BE2C (cell line): ENCODE measurements at places on chromosomes 2 and 18.
A peak's percentile ranks its signal among the peaks of the same experiment; 100 is the strongest.

DNA sequence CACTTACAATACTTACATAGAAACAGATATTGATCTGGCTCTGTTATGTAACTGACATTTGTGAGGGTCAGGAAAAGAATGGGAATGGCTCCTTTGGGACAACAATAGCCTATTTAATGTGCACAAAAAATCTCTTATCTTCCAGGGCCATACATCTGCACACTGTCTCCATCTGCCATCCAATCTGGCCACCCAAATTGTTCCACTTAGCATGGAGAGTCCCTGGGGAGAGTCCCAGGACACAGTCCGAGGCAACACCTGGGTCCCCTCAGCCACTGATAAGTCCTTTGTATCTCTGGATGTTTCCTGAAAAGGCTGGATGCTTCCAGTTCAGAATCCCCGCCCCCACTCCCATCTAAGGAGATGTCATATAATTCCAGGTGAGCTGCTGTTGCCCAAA, 274.2 kb upstream of the NCKAP5 start:
- peak; percentile 48 for DNase-seq

DNA sequence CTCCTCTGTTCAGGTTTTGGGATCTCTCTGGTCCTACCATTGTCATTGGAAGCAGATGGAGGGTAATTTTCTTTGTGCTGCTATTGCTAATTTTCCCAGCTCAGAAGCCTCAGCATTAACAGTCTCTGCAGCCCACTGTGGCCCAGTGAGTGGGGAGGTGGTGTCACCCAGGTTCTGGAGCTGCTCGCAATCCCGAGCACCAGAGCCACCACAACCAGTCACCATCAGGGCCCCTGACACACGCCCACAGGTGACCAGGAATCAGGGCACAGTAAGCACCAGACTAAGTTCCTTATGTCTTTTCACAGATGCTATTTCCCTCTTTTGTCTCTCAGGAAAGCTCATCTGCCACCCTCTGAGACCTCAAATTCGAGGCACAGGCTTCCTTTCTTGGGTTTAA, 87.9 kb downstream of the SEPTIN10 start:
- no peak for DNase-seq

GRCh38 chr2:233189025-233189424, 62.4 kb upstream of the ATG16L1 start:
- no peak for DNase-seq

DNA sequence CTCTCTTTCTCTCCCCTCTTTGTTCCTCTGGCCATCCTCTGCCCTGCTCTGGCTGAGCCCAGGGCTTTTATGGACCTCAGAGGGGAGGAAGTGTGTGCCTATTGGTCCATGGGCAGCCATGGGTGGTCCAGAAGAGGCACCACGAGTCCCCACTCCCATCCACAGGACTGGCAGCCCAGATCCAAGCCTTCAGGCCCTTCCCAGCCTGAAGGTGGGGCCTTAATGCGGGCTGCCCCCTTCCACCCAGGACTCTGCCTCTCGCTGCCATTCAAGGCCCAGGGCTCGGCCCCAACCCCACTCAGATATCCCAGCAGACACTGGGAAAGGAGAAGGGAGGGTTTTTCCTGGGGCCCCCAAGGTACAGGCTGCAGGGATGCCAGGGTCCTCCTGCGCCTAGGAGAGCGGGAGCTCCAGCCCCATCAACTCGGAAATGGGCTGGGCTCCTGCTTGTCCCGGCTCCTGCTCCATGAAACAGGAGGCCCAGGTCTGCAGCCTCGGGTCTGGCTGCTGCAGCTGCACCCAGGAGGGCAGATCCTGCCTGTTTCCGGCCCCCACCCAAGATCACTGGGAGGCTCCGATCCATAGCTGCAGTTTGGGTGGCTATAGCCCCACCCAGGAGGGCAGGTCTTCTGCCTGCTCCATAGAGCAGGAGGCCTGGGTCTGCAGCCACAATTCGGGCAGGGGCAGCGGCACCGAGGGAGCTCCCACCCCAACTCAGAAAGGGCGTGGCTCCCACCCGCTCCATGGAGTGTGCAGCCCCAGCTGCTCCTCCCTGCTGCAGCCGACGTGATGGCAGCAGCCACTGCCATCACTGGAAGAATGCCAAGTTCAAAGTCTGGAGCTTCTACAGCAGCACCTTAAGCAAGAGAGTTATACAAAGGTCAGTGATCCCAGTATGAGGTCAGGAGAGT, 116.6 kb upstream of the RBBP8 start:
- peak; percentile 64 for DNase-seq

DNA sequence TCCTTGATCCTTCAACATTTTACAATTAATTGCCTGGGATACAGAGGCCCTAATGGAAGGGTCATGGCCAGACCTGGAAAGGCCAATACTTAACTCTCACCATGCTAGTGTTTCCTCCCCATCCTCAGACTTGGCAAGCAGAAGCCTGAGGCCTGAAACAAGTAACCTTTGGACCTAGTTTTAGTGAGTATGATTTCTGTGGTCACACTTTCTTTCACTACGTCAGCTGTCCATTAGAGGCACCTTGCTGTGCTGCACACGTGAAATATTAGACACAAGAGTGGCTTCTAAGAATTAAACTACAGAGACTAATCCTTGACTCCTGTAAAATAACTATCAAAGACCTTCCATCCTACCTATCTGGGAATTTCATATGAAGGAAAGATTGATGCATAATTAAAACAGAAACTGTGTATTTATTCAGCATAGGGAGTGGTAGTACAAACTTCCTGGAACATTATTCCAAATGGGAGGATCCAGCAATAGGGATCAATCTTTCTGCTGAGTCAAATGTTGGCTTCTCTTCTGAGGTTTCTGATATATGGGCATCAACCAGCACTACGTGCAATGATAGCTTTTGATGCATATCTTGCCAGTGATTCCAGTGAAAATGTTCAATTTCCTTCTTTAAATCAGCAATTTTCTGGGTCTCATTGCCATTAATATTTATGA, 249.7 kb downstream of the IKZF2 start:
- DNase-seq: no peak

GRCh38 chr2:54226260-54226659, 29.8 kb downstream of the TSPYL6 start:
- no peak for DNase-seq

DNA sequence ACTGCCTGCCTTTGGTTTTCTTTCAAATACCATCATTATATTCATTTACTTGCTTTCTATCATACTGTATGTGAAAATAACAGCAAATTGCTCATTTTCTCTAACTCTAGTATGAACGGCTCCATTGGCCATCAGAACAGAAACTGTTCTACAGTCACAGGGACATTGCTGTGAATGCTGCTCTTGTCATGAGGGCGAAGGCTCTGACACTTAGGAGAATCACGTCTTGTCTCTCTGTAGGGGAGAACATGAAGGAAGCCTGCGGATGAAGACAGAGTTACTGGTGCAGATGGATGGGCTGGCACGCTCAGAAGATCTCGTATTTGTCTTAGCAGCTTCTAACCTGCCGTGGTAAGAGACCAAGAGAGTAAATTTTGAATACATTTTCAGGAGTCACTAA, 41.7 kb upstream of the ELOA2 start:
- no peak for DNase-seq

DNA sequence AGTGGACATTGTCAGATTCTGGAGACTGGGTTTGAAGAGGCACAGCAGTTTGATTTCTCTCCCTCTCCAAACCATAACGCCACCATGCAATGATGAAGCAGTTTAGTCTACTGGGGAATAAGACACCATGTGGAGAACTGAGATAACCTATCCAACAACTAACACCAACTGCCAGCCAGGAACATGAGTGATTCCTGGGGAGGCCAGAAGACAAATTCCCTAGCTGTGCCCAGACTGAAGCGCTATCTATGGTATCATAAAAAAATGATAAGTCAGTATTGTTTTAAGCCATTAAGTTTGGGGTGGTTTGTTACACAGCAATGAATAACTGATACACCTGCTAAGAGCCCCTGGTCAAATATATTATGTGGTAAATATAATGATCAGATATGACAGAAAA, 129.3 kb downstream of the EXOC6B start:
- no peak for DNase-seq

GRCh38 chr18:27062802-27063201, 122.3 kb downstream of the CHST9 start:
- no peak for DNase-seq

GRCh38 chr18:55189972-55190371, 230.7 kb upstream of the CCDC68 start:
- DNase-seq: no peak
